NCI-H2107 (cell line): ENCODE measurements at places on chromosomes 12 and 14.

DNA sequence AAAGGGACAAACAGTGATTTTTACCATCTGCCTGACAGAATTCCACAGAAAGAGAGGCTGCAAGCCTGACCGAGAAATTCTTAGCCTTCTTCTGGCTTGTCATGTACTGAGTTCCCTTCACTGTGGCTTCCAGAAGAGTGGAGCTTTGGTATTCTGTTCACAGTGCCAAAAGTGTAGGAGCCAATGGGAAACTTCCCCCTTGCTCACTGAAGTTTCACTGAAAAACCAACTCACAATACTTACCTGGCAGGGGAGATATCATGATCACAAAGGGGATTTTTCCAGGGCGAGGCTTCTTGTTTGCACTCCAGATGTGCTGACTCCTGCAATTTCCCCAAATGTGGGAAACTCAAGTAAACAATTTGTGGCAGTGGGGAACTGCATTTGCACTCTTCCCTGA lies 31.7 kb upstream of the MMP19 start:
- DNase-seq, result no peak

DNA sequence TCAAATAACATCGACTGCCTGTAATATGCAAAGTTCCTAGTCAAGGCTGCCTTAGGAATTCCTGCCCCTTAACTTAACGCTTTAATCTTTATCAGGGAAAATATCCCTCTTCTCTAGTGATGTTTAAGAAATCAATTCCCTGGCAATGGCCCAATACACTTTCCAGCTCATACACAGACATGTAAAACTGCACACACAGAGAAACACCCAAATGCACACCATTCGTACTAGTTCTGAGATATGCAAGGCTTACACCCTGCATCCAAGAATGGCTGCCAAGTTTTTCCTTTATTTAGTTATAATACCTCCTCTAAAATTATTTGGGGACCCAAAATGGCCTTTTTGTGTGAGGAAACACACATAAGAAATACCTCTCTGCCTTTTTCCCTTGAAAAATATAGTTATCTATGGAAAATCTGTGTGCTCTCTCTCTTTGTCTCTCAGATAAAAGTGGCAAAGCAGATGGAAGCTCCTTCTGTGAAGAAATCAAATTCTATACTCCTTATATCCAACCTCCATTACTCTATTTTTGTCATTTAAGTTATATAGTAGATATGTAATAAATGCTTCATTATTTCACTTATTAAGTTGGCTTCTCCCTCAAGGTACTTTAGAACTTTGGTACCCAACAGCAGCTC lies 120.0 kb upstream of the MDM1 start:
- DNase-seq, result no peak

GRCh38 chr12:55652352-55652751 lies 15.7 kb downstream of the OR10P1 start:
- DNase-seq, result no peak

- DNase-seq, result no peak
Measured at GRCh38 chr12:57993834-57994233, 52.5 kb downstream of the ATP23 start.

- DNase-seq, result no peak
Measured at GRCh38 chr12:57112492-57113294, 1.5 kb upstream of the STAT6 start.

GRCh38 chr12:128170181-128170580 lies 96.8 kb upstream of the TMEM132C start:
- no peak for DNase-seq

- peak; percentile 1 for DNase-seq
Measured at GRCh38 chr14:52124791-52125684, 56.2 kb upstream of the NID2 start.

DNA sequence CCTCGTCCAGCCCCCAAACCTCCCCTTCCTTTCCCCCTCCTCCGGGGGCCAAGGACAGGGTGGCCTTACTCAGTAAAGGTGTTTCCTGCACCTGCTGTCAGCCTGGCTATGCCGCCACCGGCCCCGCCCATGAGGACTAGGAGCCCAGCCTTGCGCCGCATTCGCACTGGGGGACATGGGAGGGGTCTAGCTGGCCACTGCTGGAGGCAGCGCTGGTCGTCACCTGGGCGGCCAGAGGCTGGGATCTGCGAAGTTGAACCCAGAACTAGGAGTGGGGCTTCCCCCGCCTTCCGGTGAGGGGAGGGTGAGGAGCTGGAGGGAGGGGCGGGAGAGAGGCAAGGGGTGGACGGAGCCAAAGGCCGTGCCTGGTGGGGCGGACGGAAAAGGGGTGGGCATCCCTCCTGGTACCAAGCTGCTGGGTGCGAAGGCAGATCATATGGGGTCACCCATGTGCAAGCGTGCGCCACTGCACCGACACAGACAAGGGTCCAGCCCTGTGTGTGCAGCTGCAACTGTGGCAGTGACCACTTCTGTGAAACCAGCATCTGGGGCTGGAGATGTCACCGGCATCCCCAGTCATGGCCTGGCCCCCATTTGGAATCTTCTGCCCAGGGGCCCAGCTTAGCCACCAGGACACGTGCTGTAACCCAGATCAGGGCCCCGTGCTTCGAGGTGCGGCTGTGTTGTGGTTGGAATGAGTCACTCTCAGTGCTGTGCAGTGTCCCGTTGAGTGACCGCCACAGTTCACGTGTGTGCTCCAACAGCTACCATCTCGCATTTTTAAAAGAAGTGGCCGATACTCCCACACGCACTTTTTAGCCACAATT lies 8.5 kb downstream of the AMN start:
- no peak for DNase-seq

DNA sequence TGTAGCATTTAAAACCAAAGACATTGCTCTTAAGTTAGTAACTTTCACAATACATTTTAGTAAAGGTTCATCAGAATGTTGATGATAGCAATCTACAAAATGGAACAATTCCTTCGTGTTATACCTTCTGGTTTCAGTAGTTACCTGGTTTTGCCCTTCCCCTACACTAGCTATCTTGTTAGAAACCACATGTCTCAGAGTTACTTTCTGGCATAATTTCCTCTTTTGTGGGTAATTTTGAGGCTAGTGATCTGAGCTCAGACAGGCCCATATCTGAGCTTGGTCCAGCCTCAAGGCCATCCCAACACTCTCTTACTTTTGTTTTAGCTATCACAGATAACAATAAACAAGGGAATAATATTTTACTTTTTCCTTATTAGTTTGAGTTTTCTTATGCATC lies 196.9 kb downstream of the KITLG start:
- DNase-seq, result no peak

DNA sequence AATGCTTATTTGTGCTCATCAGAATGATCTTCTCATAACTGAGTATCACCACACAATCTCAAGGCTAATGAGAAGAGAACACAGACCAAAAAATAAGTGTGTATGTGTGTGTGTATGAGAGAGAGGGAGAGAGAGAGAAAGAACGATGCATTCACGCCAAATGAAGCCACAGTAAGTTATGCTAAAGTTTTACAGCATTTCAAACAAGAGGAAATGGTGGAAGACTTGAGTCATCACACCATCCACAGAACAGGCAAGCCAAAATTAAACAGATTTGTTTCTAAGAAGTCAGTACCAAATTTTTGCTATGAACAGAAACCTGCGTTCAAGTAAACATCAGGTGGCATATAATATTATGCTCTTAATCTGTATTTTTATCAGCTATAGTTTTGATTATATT lies 141.2 kb downstream of the MED13L start:
- DNase-seq, result no peak

- no peak for DNase-seq
Measured at GRCh38 chr12:54059668-54060067, 6.0 kb downstream of the HOXC4 start.

DNA sequence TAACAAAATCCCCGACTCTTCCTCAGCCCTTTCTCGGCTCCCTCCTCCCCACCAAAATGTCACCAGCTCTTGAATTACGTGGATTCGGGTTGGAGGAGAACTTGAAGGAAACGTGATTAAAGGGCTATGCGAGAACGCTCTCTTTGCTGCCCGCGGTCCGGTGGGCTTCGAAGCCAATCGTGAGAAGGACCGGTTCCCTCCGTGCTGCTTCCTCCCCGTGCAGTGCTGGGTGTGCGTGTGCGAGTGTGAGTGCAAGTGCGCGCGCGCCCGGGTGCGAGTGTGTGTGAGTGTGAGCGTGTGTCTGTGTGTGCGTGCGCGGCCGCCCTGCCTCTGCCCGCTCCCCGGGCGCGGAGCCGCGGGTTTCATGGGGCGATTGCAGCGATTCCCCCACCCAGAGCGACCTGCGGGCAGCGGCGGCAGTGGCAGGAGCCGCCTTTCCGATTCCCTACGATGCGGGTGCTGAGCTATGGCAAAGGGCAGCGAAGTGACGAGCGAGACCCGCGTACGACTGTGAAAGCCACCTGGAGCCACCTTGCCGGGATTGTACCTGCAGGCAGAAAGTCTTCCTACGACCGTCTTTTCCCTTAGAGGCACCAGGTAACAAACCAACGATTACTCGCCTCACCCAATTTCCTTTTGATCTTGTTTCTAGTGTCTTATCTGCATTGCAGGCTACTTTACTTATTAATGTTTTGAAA lies 1.4 kb downstream of the LRFN5 start:
- peak; percentile 37 for DNase-seq

DNA sequence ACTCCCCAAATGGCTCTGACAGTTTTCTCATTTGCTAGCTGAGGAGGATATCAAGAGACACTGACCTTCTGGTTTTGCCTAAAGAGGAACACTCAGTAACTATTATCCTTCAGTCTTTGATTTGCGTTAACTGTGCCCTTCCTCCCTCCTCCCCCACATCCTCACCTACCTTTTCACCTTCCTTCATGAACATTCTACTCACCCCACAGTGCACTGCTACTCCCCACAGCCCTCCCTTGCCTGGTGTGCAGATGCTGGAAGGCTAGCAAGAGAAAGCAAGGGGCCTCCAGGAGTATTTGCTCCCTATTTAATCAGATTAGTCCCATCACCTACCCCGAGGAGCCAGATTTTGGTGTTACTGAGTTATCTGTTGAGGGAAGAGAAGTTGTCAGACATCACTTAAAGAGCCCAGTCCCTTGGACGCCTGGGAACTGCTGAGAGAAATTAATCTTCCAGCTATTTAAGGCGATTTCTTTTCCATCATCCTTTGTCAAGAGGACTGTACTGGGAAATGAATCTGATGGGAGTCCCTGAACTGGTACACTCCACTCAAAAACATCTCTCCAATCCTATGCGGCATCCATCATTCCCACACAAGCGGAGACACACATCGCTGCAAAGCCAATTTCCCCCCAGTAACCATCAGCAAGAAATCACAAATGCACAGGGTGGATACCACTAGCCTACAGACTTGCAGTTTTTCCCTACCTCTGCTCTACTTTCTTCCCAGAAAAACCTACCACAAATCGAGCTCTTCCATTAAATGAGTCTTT lies 11.5 kb downstream of the PSMB5 start:
- DNase-seq, result no peak

GRCh38 chr14:31297112-31297511 lies 89.5 kb upstream of the HECTD1 start:
- no peak for DNase-seq

- DNase-seq, result no peak
Measured at GRCh38 chr12:85949253-85949652, 75.2 kb downstream of the NTS start.

DNA sequence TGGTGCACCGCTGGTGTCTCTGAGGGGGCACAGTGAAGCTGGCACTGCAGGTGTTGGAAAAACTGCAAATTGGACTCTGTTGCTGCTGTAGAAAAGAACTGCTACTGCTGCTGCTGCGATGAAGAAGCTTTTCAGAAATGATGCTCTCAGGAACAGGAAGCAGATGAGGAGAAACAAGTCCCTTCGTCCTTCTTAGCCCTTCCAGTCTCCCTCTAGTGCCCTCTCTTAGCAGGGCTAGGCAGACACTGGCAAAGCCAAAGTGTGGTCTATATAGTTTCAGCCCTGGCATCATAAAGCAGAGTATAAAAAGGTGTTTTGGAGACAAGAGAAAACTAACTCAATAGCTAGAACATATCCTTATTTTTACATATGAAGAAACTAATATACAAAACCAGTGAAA lies 174.5 kb downstream of the MYRFL start:
- DNase-seq, result no peak

DNA sequence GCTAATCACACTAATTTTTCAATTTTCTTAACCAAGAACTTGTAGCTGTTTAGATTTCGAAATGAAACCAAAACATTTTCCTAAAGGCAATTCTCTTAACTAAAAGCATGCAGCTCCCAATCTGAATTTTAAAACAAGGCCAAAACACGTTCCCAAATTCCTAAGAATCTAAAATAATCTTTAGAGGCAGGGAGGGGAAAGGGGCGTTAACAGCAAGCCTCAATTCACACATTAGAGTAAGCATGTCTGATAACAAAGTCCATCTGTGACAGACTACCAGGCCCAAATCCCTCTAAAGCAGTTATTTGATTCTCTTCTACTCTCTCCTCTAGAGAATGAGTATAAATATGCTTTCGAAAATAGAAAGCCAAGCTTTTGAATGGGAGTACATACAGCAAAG lies 754 bp downstream of the ATG14 start:
- DNase-seq, result no peak

DNA sequence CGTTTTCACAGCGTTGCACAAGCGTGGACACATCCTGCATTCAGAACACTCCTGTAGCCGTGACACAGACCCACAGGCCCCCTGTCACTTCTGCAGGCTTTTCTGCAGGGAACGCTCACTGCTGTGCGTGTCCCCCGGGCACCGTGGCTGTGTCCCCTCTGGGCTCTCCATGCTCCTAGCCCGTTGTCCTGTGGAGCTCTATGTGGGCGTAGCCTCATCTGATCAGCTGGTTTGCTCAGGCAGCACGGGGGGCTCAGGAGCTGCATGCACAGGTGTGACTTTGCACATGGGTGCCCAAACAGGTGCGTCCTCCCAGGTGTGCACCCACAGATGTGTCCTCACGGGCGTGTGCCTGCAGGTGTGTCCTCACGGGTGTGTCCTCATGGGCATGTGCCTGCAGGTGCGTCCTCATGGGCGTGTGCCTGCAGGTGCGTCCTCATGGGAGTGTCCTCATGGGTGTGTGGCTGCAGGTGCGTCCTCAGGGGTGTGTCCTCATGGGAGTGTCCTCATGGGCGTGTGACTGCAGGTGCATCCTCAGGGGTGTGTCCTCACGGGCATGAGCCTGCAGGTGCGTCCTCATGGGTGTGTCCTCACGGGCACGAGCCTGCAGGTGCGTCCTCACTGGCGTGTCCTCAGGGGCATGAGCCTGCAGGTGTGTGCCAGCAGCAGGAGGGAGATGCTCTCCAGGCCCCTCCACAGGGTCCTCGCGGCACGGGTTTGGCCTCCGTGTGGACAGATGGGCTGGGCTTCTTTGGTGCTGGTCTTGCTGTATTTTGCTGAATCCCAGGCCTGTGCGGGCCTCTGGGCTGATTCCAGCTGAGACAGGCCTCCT lies 17.5 kb downstream of the MTA1 start:
- DNase-seq, result no peak

DNA sequence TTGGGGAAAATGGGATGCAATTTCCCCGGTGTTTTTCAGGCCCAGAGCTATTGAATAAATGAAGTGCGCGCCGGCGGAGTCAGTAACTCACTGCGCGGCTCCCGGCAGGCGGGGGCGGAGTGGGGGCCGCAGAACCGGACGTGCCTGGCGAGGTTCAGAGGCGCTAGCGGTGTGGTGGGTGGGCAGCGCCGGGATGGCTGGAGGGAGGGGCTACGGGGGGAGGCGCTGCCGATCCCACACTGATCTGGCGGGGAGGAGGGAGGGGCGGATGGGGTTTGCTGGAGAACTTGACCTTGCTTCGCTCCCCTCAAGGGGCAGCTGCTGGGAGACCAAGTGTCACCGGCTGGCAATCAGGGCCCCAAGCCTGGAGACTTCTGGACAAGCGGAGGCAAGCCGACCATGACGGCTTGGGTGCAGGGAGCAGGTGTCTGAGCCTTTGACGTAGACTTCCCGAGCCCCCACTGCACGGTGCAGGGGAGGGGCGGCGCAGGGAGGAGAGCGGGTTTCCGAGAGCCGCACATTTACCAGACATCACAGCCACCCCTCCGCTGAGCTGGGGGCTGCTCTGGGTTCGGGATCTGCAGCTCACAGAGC lies 174.1 kb upstream of the RTL1 start:
- peak; percentile 26 for DNase-seq
